ENCODE measurements at places on chromosomes 5 and 9.

GRCh38 chr5:143471041-143471509 lies 67.6 kb upstream of the NR3C1 start:
- DNase-seq: no peak

DNA sequence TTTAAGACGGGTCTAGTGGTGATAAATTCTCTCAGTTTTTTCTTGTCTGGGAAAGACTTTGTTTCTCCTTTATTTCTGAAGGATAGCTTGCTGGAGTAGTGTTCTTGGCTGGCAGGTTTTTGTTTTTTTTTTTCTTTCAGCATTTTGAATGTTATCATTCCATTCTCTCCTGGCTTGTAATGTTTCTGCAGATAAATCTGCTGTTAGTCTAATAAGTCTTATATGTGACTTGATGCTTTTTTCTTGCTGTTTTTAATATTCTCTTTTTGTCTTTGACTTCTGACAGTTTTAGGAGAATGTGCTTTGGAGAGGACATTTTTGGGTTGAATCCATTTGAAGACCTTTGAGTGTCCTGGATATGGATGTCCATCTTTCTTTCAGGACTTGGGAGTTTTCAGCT lies 16.0 kb downstream of the HSD17B4 start:
- no peak for DNase-seq

GRCh38 chr5:108303611-108304010 lies 78.3 kb downstream of the FBXL17 start:
- DNase-seq: no peak

GRCh38 chr5:141360685-141361084 lies 891 bp downstream of the PCDHGB2 start:
- DNase-seq: no peak

Measured in stimulated activated CD8-positive, alpha-beta memory T cell treated with anti-CD3 and anti-CD28 coated beads, Interleukin-2, amount 100 ng/mL, for 1 hour (primary cell).